ENCODE measurements at places on chromosomes 5 and 9. TPM values are rescaled to one million over a fixed set of nuclear protein-coding genes. Genes with fewer than 3 reads are reported as not detected.

The GDA gene
- not detected for total RNA-seq

The NADK2 gene
- total RNA-seq, result 13.6 TPM

The CA9 gene
- total RNA-seq, result 1.6 TPM

The MAP1B gene
- total RNA-seq, result 5.5 TPM

The HTR1A gene
- total RNA-seq, result not detected

The SPINK6 gene
- not detected for total RNA-seq

The CXXC5 gene
- 1.2 TPM for total RNA-seq

The PCDHA4 gene
- not detected for total RNA-seq

The EFNA5 gene
- 0.35 TPM for total RNA-seq

The SHISAL2B gene
- not detected for total RNA-seq

The CLIC3 gene
- total RNA-seq, result 0.65 TPM

The ACTBL2 gene
- total RNA-seq, result not detected

The SLC27A6 gene
- not detected for total RNA-seq

The DOLPP1 gene
- 22.3 TPM for total RNA-seq
